ENCODE measurements at places on chromosomes 5 and 9. TPM values are rescaled to one million over a fixed set of nuclear protein-coding genes. Genes with fewer than 3 reads are reported as not detected.
A peak's percentile ranks its signal among the peaks of the same experiment; 100 is the strongest.

Gene DOCK2
- 7.2 TPM for polyA plus RNA-seq

GRCh38 chr5:111119856-111120255 is 27.7 kb downstream of the WDR36 start:
- DNase-seq = no peak

Gene PCDH12
- polyA plus RNA-seq = 36.0 TPM

Gene SLC4A9
- polyA plus RNA-seq = 0.25 TPM

- no peak for DNase-seq
Observed at GRCh38 chr9:34997379-34997781, 7.8 kb downstream of the DNAJB5 start.

DNA sequence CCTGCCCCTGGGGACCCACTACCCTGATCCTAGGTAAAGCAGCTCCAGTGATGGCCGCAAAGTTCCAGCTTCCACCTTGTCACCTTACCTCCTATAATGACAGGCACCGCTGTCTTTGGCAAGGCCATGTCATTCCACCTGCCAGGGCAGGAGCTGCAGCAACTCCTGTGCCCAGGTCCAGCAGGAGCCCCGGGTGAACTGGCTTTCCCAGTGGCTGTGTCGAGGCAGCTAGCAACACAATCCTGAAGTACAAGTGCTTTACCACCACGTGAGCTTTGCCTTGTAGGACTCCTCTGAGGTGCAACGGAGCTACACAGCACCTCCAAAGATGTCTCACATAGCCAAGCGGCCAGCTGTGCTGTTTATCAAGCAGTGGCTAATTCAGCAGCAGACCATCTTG is 20.7 kb upstream of the MGAT1 start:
- DNase-seq = no peak

GRCh38 chr5:109584986-109585599 is 104.6 kb upstream of the MAN2A1 start:
- peak; percentile 12 for DNase-seq

Gene KLHL9
- 41.3 TPM for polyA plus RNA-seq

DNA sequence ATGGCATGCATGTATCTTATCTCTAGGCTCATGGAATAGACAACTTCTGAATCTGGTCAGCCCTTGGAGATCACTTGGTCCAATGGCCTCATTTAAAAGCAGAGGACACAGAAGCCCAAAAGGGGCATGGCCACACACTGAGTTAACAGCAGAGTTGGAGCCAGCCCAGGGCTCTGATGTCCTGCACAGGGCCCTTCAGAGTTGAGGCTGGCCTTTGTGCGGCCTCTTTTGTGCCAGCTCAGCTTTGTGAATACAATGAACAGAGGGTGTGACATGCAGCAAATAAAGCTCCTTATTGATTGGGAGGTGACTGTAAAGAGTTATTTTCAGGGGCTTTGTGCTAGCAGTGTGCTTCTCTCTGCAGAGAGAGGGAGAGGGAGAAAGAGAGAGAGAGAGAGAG is 150.1 kb upstream of the STK32A start:
- no peak for DNase-seq

Gene GPR150
- not detected for polyA plus RNA-seq

GRCh38 chr5:93576994-93577853 is 3.8 kb downstream of the NR2F1-AS1 start:
- DNase-seq = no peak

DNA sequence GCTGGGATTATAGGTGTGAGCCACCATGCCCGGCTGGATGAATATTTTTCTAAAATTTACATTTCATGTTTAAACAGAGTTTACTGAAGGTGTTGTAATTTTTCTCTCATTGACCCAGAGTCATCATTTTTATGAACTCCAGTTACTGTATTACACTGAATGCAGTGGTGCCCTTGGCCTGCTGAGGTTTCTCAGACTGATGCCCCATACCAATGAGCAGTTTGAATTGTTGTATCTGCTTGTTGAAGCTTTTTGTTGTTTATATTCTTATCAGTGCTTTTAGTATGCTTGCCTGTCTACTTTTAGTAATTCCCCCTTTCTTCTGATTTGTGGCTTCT is 29.9 kb downstream of the NFX1 start:
- no peak for DNase-seq

GRCh38 chr9:4366591-4367330 is 66.9 kb upstream of the GLIS3 start:
- DNase-seq = no peak

- no peak for DNase-seq
Observed at GRCh38 chr9:6646293-6646636, 736 bp upstream of the GLDC start.

Gene ARSI
- 18.2 TPM for polyA plus RNA-seq

GRCh38 chr5:142569905-142570304 is 116.0 kb downstream of the FGF1 start:
- no peak for DNase-seq

- no peak for DNase-seq
Observed at GRCh38 chr5:76372323-76373054, 30.6 kb upstream of the IQGAP2 start.

- no peak for DNase-seq
Observed at GRCh38 chr9:35814106-35814840, 569 bp downstream of the HINT2 start.

Gene TTF1
- 19.6 TPM for polyA plus RNA-seq

DNA sequence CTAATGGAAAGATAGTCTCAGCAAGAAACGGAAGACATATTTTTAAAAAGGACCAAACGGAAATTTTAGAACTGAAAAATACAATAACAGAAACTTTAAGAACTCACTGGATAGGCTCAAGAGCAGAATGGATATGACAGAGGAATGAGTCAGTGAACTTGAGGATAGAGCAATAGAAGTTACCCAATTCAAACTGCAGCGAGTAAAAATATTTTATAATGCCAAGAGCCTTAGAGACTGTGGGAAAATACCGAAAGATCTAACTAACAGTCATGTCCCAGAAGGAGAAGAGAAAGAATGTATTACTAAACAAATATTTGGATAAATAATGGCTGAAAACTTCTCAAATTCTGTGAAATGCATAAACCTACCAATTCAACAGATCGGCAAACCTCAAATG is 40.8 kb downstream of the ADAMTS2 start:
- no peak for DNase-seq

GRCh38 chr9:137321726-137322361 is 19.8 kb upstream of the NRARP start:
- no peak for DNase-seq

- DNase-seq = no peak
Observed at GRCh38 chr5:9284272-9284671, 261.6 kb downstream of the SEMA5A start.

DNA sequence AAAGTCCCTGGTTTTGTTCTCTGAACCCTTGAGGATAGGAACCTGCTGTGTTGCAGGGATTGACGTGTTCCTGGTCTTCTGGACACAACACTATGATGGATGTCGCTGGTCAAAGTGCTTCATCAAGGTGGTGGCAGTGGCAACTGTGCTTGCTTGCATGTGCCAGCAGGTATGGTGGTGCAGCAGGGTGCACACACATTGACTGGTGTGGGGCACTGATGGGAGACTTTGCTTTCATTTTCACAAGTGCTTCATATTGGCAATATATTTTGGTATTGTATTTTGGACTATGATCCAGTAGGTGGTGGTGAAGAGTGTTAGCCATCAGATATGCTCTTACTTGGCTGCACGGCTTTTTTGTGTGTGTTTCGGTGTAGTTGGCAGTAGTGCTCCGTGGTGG is 479.8 kb upstream of the CTNND2 start:
- no peak for DNase-seq

Gene LRRC70
- 11.8 TPM for polyA plus RNA-seq

DNA sequence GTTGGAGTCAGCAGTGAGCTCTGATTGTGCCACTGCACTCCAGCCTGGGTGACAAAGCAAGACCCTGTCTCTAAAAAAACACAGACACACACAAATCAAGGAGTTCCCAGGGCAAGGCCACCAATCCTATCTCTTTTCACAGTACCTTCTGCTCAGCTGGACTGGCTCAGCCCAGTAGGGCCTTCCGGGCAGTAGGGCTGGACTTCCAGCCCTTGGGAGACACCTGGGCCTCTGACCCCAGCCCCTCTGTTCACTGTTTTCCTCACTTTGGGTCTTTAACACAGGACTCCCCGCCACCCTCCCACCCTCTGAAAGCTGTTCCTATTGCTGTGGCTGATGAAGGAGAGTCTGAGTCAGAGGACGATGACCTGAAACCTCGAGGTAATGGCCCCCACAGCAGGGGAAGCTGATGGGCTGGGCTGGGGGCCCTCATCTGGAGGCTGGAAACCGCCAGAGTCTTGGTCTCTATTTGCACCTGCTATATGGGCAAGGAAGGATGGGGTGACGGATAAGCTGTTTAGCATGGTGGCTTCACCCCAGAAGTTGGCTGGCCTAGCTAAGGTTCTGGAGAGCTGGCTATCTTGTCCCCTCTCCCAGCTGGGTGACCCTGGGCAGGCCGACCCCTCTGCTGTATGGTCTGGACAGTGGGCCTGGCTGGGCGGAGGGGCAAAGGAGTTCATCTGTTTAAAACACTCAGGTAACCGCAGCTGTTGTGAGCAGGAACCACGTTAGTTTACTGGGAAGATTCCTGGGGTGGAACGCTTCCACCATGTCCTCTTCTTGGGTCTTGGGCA is 25.6 kb downstream of the USP20 start:
- DNase-seq = no peak

GRCh38 chr9:83477120-83477519 is 61.1 kb downstream of the FRMD3 start:
- no peak for DNase-seq

DNA sequence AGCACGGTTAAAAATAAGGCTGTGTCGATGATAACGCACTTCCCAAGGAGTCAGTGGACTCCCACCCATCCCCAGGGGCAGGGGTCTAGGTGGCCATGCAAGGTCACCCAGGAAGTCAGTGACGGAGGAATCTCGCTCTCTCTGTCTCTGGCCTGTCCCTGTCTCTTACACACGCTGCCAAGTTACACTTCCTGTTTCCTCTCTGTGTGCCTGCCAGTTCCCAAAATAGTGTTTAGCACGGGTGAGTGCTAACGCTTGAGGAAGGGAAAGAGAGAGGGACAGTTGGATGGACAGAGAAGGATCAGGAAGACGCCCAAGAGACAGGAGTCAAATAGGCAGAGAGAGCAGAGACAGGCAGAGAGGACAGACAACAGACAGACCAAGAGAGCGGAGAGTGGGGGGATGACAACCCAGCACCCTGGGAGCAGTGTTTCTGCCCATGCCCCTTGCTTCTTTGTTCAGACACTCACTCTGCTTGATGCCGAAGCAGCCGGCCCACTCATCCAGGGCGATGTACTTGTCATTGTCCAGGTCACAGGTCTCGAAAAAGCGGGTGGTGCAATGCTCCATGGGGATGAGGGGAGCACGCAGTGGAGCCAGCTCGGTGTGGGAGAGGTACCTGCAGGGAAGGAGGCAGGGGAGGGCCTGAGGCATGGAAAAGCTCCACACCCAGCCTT is 23.0 kb downstream of the SPARC start:
- no peak for DNase-seq

GRCh38 chr5:103808464-103809106 is 246.0 kb upstream of the NUDT12 start:
- DNase-seq = peak; percentile 35

Gene FNBP1
- polyA plus RNA-seq = 35.9 TPM

GRCh38 chr9:95588724-95589588 is 72.2 kb upstream of the PTCH1 start:
- DNase-seq = no peak

- DNase-seq = no peak
Observed at GRCh38 chr5:74320526-74320925, 320.0 kb downstream of the ENC1 start.

GRCh38 chr5:155885199-155885598 is 441.8 kb upstream of the SGCD start:
- DNase-seq = no peak

DNA sequence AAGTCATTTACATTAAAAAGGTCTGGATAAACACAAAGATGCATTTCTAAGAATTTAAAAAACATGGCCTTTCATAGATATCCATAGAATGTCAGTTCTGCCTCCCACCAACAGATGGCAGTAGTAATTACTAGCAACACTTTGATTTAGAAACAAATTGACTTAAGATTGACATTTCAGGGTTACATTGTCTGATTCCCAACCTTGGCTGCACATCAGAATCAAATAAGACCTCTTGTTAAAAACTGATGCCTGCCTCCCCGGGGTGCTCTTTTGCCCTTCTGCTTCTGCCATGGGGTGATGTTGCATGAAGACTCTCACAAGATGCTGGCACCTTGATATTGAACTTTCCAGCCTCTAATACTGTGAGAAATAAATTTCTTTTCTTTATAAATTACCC is 146.2 kb upstream of the GPR151 start:
- no peak for DNase-seq

GRCh38 chr5:154107756-154108155 is 69.0 kb downstream of the MFAP3 start:
- no peak for DNase-seq

GRCh38 chr9:137305798-137306065 is 3.7 kb upstream of the NRARP start:
- no peak for DNase-seq

Gene CD274
- 0.76 TPM for polyA plus RNA-seq

DNA sequence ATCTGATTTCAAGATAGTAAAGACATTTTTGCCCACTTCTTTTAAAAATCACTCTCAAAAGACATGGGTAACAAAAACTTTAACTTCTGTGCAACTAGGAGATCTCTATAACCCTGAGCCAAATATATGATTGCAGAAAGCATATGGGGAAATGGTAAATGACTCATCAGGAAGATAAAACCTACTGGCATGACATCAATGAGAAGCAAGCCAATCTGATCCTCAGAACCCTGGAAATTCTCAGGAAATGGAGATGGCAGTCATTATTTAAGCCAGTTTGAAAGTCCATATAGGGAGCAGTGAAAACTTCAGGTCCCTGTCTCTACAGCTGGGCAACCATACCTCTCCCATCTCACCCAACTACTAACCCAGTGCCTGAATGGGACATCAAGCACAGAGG is 249.7 kb upstream of the NREP start:
- DNase-seq = no peak

Data from right lung (tissue), 10 donors.